ENCODE measurements at places on chromosomes 16 and 17. TPM values are rescaled to one million over a fixed set of nuclear protein-coding genes. Genes with fewer than 3 reads are reported as not detected.

GRCh38 chr16:50742576-50743200 lies 802 bp downstream of the CYLD start:
- DNase-seq = no peak

GRCh38 chr16:65070831-65071432 lies 50.9 kb downstream of the CDH11 start:
- peak; percentile 93 for DNase-seq

GRCh38 chr17:4604111-4604644 lies 19.8 kb downstream of the SMTNL2 start:
- DNase-seq = no peak

TPSD1 gene
- total RNA-seq = not detected

GRCh38 chr17:57875290-57876022 lies 25.6 kb upstream of the MRPS23 start:
- peak; percentile 99 for DNase-seq

PRAC1 gene
- not detected for total RNA-seq

CSF3 gene
- not detected for total RNA-seq

- DNase-seq = no peak
Measured at GRCh38 chr17:76119409-76120371, 16.1 kb upstream of the EXOC7 start.
